Sciatic nerve (tissue), 2 donors: ENCODE measurements at places on chromosomes 5 and 9. TPM values are rescaled to one million over a fixed set of nuclear protein-coding genes. Genes with fewer than 3 reads are reported as not detected.

The FBP2 gene
- total RNA-seq, result not detected

The RPP25L gene
- 17.0 TPM for total RNA-seq

GRCh38 chr5:157718519-157718918, 12.7 kb upstream of the THG1L start:
- no peak for DNase-seq

DNA sequence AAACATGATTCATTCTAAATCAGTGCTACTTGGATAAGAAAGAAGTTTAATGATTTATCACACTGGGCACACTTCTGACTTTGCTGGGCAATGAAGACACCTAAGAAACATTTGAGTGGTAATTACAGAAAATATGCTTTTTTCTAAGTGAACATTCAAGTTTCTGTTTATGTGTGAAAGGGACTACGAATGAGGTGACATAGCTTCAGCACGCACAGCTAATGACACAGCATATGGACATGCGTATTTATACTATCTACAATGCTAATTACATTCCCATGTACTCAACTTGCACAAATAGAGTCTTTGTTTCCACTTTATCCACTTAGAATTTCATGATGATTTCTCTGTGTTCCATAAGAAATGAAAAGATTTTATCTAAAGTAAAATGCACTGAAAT, 40.6 kb downstream of the FREM1 start:
- no peak for DNase-seq

- DNase-seq, result no peak
These were observed 651.4 kb downstream of the CETN3 start for GRCh38 chr5:89758146-89758545.

- DNase-seq, result no peak
These were observed 89.1 kb downstream of the STK10 start for GRCh38 chr5:172098883-172099282.

DNA sequence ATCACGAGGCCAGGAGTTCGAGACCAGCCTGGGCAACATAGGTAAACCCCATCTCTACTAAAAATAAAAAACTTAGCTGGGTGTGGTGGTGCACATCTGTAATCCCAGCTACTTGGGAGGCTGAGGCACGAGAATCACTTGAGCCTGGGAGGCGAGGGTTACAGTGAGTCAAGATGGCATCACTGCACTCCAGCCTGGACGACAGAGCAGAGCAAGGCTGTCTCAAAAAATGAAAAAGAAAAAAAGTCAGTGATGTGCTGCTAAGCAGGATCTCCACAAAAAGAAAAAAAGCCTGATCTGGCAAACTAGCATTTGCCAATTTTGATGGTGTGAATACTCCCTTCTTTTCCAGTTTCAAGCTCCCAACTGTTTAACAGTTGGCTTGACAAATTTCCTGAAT, 21.9 kb downstream of the F2R start:
- DNase-seq, result no peak

DNA sequence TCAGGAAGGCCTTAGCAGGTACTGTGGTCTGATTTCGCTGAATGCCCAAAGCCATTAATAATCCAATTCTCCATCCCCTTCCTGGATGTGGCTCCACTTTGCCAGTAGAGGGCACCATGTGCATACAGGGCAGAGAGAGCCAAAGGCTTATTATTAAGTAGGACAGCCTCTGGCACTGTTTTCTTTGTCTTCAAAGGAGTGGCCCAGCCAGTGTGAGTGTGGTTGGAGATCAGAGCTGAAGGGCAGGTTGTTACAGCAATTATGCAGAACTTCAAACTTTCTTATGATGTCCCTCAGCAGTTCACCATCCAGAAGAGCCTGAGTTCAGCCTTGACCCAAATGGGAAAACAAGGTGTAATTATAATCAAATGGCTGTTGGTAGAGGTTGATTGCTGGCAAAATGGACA, 38.6 kb upstream of the CEMIP2 start:
- DNase-seq, result no peak
